ENCODE measurements at places on chromosomes 13 and 19.

DNA sequence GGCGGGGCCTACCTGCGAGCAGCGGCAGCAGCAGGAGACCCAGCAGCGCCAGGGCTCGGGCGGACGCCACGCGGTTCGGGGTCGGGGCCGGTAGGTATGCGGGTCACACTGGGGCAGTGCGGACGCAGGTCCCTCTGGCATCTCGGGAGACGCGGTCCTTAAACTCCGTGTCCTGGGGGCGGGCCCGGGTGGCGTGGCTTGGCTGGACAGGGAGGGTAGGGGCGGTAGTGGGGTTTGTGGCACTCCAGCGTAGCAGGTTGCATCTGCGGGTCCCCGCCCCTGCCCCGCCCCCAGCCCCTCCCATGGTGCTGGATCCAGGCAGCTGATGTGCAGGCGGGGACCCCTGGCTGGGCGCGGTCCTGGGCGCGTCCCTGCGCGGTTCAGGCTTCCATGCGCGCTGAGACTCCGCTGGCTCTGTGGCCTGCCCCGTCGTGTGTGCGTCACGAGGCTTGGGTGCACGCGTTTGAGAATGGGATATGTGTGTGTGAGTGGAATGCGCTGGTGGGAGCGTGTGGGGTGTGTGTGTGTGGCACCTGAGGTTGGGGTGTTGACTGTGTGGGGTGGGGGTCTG lies 96.1 kb downstream of the WTIP start:
- no peak for DNase-seq

GRCh38 chr13:53143757-53144339 lies 115.2 kb downstream of the OLFM4 start:
- DNase-seq, result no peak

GRCh38 chr13:32045537-32045936 lies 14.0 kb downstream of the FRY start:
- DNase-seq, result no peak

- no peak for DNase-seq
Measured at GRCh38 chr19:43430142-43430710, 15.5 kb downstream of the TEX101 start.

DNA sequence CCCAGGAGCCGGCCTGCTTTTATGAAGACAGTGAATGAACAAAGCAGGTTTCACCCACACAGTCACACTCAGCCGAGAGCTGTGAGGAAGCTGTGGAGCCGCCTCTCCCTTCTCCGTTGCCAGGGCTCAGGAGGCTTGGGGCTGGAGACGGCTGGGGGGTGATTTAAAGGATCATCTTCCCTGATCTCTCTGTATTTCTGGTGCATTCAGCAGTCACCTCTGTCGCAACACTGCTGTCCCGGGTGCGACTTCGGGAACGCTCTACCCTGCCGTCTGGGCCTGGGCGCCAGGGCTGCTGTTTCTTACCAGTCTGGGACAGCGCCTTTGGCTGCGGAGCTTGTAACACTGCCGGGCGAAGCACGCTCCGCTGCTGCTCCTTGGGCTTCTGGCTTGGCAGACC lies 18.1 kb downstream of the CAPS start:
- DNase-seq, result no peak

- no peak for DNase-seq
Measured at GRCh38 chr13:75569576-75569975, 20.0 kb downstream of the UCHL3 start.

DNA sequence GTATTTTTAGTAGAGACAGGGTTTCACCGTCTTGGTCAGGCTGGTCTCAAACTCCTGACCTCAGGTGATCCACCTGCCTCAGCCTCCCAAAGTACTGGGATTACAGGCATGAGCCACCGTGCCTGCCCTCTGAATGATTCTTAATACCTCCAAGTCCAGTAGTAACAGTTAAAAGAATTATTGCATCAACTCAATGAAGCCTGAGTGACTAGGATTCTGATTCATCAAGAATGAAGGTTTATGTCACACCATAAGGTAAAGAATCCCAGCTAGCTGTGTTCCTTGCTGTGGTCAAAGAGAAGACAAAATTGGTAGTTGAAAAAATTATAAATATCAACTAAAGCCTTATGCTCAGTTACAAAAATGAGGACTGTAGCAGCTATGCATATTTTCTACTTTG lies 81.2 kb upstream of the ABCC4 start:
- no peak for DNase-seq

GRCh38 chr13:48712141-48712540 lies 58.4 kb downstream of the CYSLTR2 start:
- no peak for DNase-seq

DNA sequence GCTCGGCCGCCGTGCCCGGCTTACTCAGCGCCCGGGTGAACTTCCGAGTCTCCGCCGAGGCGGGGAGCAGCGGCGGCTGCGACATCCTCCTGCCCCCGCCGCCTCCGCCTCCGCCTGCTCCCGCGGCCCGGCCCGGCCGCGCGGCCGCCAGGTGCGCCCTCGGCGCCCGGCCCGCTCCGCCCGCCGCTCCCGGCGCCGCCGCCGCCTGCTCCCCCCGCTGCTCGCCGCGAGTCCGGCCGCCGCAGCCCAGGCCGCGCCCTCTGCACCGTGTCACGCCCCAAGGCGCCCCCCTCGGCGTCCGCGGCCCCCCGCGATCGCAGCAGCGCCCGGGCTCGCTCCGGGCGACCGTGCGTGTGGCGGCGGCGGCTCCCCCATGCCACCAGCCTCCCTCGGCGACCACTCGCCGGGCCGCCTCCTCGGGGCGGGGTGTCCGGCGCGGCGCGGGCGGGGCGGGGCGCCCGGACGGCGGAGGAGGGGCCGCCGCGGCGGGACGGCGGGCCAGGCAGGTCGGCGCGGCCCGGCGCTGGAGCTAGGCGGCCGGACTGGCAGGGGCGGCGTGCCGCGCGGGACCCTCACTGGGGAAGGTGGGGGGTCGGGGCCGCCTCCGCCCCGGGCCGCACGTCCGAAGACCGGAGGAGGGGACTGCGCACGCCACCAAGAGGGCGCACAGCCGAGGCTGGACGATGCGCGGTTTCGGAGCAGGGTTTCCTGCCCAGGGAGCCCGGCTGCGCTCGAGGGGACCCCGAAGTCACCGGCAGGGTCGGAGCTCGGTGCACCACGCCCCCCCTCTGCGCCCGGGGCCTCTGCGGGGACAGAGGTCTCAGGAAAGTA lies 108.6 kb upstream of the DOCK9 start:
- DNase-seq, result peak; percentile 39

- DNase-seq, result no peak
Measured at GRCh38 chr13:102675115-102675514, 19.7 kb downstream of the METTL21C start.

GRCh38 chr19:3274245-3274941 lies 49.9 kb downstream of the CELF5 start:
- DNase-seq, result no peak

DNA sequence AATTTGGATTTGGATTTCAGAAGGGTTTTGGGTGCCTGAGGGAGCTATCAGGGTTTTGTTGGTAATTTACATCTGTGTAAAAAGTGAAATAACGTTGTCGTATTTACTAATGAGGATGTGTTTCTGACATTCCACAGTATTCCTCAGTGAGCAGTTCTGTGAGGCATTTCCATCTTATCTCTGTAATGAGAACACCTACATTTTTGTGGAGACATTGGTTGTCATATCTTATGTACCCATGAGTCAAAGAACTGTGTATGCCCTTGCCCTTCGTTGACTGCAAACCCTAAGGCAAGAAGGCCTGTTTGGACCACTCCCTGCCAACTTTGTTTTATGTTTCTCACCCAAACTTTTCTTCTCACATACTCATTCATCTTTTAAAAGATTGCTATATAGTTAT lies 14.2 kb upstream of the IL17D start:
- DNase-seq, result no peak

DNA sequence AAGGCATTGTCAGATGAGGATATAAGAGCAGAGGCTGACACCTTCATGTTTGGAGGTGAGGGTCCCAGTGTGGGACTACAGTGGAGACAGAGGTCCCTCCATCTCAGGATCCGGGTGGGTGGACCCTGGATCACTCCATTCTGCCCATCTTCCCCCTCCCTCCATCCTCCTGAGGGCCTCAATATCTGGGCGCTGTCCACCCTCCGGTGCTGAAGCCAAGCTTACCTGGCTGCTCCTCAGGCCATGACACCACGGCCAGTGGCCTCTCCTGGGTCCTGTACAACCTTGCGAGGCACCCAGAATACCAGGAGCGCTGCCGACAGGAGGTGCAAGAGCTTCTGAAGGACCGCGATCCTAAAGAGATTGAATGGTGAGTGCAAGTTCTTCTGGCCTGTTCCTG lies 11.9 kb downstream of the CYP4F12 start:
- DNase-seq, result no peak

DNA sequence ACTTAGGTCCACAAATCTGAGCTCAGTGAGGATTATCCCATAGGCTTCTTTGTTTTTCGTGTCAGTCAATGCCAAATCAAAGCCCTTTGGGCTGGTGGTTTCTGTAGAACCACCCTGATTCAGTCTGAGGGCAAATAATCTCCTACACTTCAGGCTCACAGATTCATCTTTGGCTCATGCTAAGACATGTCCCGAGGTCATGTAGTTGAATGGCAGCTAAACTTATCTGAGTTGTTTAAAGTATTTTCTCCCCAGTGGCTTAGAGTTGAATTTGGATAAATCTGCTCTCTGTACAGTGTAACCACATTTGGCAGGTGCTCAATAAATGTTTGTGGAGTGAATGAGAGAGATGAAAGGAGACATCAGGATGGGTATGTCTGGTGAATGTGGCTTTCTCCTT lies 13.1 kb upstream of the SLC25A42 start:
- DNase-seq, result no peak

GRCh38 chr19:13962699-13963602 lies 10.6 kb downstream of the DCAF15 start:
- DNase-seq, result no peak

DNA sequence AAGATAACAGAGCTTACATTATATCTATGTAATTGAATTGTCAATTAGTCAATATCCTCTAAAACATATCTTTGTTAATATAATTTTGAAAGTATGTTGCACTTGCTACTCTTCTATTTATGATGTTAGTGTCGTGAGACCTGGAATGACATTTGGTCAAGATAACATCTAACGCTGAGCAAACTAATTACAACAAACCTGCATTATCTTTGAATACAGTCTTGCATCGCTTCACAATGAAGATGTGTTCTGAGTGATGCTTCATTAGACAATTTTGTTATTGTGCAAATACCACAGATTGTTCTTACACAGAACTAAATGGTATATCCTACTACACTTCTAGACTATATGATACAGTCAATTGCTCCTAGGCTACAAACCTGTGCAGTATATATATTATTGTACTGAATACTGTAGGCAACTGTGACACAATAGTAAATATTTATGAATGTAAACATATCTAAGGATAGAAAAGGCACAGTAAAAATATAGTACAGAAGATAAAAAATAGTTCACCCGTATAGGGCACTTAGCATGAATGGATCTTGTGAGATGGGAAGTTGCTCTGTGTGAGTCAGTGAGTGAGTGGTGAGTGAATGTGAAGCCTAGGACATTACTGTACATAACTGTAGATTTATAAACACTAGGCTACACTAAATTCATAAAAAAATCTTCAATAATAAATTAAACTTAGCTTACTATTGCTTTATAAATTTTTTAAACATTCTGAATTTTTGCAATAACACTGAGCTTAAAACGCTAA lies 1773.8 kb downstream of the PCDH9 start:
- DNase-seq, result no peak

DNA sequence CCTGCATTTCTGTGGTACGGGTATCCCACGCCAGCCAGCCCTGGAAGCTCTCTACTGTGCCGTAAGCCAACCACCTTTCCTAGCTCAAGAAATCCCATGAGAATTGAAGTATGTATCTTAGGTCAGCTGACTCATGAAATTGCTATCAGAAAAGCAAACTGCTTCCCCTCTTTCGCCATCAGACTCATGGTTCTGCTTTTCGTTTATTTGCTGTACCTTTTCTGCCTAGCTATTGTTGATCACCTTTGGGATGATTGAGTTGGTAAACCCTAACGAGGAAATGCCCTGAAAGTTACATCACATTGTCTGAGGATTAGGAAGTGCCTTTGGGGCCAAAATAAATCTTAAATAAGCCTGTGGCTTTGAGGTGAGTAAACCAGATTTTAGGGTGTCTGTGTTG lies at the start of gene ADGRE3:
Gene ADGRE3, minus strand, starts transcription at position 81 of the 400 bp plus-strand sequence. Its CDS starts 74 bp downstream, at position 7.
- DNase-seq, result no peak

- DNase-seq, result no peak
Measured at GRCh38 chr13:94464771-94465170, 14.7 kb downstream of the DCT start.

DNA sequence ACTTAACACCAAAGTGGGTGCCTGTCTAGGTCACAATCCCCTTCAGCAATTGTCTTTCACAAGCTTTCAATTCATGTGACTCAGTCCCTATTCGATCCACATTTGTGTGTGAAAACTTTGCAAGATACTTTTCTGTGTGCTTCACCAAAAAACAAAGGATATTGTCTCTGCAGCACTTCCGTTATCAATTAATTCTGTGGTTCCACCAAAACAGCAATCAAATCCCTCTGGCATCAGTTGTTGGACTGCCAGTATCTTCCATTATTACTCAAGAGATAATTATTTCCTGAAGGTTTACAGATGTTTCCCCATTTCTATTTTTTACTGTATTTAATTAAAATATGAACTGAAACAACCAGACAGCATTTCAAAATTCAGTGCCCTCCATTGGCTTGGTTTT lies 481.4 kb downstream of the SUCLA2 start:
- DNase-seq, result no peak

- no peak for DNase-seq
Measured at GRCh38 chr19:13781547-13781946, 7.3 kb downstream of the C19orf53 start.

GRCh38 chr13:51494156-51494555 lies 41.3 kb upstream of the INTS6 start:
- DNase-seq, result no peak

DNA sequence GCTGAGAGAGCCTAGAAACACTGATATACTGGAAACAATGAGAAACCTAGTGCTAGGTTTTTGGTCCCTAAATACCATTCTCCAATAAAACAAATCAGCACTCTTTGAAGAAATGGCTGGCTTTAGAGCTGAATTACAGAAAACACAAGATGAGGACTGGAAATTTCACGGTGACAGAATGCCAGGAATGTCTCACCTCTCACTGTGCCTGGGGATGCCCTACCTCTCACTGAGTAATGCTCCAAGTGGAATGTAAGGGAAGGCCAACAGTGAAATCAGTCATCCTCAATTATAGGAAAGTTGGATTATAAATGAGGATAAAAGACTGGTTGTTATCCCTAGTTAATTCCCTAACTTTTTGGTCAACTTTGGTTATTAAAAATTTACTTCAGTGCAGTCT lies 259.0 kb downstream of the NALCN start:
- no peak for DNase-seq
